Neuronal stem cell (in vitro differentiated cells): ENCODE measurements at places on chromosomes 7 and 10.
A peak's percentile ranks its signal among the peaks of the same experiment; 100 is the strongest.

- peaks cover 1% of the 10 kb centered on the region for H3K36me3 ChIP-seq
- H3K27me3 ChIP-seq, result no peaks in the 10 kb centered on the region
- H3K4me1 ChIP-seq, result no peaks in the 10 kb centered on the region
- DNase-seq, result no peak
- H3K4me3 ChIP-seq, result no peak overlapping the region
Measured at GRCh38 chr10:132371641-132372081, 25.3 kb upstream of the PWWP2B start.

GRCh38 chr7:149783386-149784250, 10.2 kb upstream of the ZNF467 start:
- peaks cover 10% of the 10 kb centered on the region for H3K27me3 ChIP-seq
- no peak overlapping the region for H3K4me3 ChIP-seq
- H3K4me1 ChIP-seq, result peaks cover 10% of the 10 kb centered on the region
- no peaks in the 10 kb centered on the region for H3K36me3 ChIP-seq
- no peak overlapping the region for H3K27ac ChIP-seq
- no peak for DNase-seq

GRCh38 chr10:123552760-123553554, 113.2 kb upstream of the GPR26 start:
- no peak for DNase-seq
- no peaks in the 10 kb centered on the region for H3K36me3 ChIP-seq
- H3K27ac ChIP-seq, result no peak overlapping the region
- peaks cover 10% of the 10 kb centered on the region for H3K4me1 ChIP-seq

DNA sequence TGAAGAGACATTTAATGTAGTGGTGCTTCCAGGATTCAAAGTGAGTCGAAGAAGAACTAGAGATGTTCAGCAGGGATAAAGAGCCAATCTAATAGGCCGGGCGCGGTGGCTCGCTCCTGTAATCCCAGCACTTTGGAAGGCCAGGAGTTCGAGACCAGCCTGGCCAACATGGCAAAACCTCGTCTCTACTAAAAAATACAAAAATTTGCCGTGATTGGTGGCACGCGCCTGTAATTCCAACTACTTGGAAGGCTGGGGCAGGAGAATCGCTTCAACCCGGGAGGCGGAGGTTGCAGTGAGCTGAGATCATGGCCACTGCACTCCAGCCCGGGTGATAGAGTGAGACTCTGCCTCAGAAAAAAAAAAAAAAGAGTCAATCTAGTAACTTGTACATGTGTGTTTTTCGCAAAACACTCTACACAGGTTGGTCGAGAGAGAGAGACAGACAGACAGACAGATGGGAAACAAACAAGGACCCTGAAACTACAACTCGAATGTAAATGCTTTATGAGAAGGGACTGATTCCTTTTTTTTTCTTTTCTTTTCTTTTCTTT, 775 bp downstream of the ABCB8 start:
- H3K27me3 ChIP-seq, result no peaks in the 10 kb centered on the region
- H3K4me1 ChIP-seq, result peaks cover 5% of the 10 kb centered on the region
- H3K4me3 ChIP-seq, result peak overlapping the region; percentile 86
- no peak overlapping the region for H3K27ac ChIP-seq
- no peak for DNase-seq

GRCh38 chr7:122518488-122518887, 180.4 kb downstream of the RNF133 start:
- H3K4me1 ChIP-seq, result peaks cover 3% of the 10 kb centered on the region
- H3K36me3 ChIP-seq, result no peaks in the 10 kb centered on the region
- no peak overlapping the region for H3K27ac ChIP-seq
- H3K4me3 ChIP-seq, result no peak overlapping the region
- no peak for DNase-seq

GRCh38 chr7:55657654-55658053, 85.4 kb upstream of the VOPP1 start:
- H3K4me1 ChIP-seq, result no peaks in the 10 kb centered on the region
- no peaks in the 10 kb centered on the region for H3K36me3 ChIP-seq
- H3K27me3 ChIP-seq, result no peaks in the 10 kb centered on the region
- no peak for DNase-seq
- no peak overlapping the region for H3K27ac ChIP-seq
- H3K4me3 ChIP-seq, result no peak overlapping the region

DNA sequence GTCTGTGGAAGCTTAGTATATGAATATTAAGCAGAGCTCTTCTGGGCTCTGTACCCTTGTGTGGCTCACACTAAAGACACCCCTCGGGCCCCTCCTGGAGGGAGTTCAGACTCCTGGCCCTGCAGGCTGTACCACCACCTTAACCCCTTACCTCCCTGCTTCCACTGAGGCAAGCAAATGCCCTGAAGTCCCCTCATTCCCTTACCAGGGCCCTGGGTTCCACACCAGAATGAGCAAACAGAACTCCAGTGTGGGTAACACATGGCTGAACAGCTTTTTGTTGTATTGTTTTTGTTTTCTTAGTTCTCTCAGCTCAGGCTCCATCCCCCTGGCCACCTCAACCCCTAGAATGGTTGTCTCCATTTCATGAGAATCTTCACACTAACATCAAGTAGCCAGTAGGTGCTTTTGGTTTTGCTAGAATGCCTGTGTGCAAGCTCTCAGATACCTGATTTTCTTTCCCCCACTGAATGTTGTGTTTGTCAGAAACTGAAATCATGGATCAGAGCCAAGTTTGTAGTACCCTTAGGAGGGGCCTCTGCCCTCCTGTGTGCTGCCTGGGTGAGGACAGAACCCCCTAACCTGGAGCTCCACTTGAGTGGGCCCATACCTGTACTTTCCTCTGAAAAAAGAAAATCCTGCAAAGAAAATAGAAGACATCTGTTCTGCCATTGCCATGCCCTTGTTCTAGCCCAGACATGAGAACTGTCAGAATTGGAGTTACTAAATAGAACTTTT, 2.8 kb upstream of the WAPL start:
- no peaks in the 10 kb centered on the region for H3K36me3 ChIP-seq
- H3K4me1 ChIP-seq, result peaks cover 5% of the 10 kb centered on the region
- H3K27ac ChIP-seq, result no peak overlapping the region
- H3K27me3 ChIP-seq, result no peaks in the 10 kb centered on the region
- DNase-seq, result no peak

- no peaks in the 10 kb centered on the region for H3K36me3 ChIP-seq
- no peak overlapping the region for H3K4me3 ChIP-seq
Measured at GRCh38 chr7:38481401-38481800, 149.8 kb downstream of the AMPH start.

GRCh38 chr10:19730167-19730906, 85.9 kb upstream of the PLXDC2 start:
- H3K36me3 ChIP-seq, result no peaks in the 10 kb centered on the region
- no peaks in the 10 kb centered on the region for H3K27me3 ChIP-seq
- no peak overlapping the region for H3K27ac ChIP-seq
- H3K4me3 ChIP-seq, result no peak overlapping the region
- DNase-seq, result no peak

DNA sequence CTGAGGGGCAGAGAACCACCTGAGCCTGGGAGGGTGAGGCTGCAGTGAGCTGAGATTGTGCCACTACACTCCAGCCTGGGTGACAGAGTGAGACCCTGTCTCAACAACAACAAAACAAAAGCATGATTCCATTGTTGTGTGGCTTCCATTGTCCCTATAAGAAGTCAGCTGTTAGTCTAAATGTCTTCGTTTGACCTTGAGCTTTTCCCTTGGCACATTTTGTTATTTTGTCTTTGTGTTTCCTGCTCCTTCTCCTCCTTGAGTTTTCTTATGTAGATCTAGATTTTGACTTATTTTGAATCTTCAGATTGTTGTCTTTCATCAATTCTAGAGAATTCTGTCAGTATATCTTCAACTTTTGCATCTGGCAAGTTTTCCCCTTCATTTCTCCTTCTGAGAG, 13.6 kb upstream of the JAKMIP3 start:
- no peak overlapping the region for H3K27ac ChIP-seq
- H3K36me3 ChIP-seq, result no peaks in the 10 kb centered on the region

DNA sequence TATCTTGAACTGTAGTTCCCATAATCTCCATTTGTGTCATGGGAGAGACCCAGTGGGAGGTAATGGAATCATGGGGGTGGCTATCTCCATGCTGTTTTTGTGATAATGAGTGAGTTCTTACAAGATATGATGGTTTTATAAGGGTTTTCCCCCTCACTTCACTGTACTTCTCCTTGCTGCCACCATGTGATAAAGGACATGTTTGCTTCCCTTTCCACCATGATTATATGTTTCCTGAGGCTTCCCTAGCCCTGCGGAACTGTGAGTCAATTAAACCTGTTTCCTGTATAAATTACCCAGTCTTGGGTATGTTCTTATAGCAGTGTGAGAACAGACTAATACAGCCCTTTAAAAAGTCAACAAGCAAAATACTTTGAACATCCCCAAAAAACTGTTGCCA, 427.7 kb downstream of the HTR7 start:
- H3K4me1 ChIP-seq, result no peaks in the 10 kb centered on the region
- no peaks in the 10 kb centered on the region for H3K27me3 ChIP-seq
- DNase-seq, result no peak
- no peak overlapping the region for H3K27ac ChIP-seq
- no peak overlapping the region for H3K4me3 ChIP-seq

- H3K27ac ChIP-seq, result no peak overlapping the region
- no peaks in the 10 kb centered on the region for H3K27me3 ChIP-seq
- H3K4me3 ChIP-seq, result no peak overlapping the region
- H3K36me3 ChIP-seq, result no peaks in the 10 kb centered on the region
- DNase-seq, result no peak
Measured at GRCh38 chr7:11910253-11910652, 78.3 kb upstream of the THSD7A start.

- H3K36me3 ChIP-seq, result no peaks in the 10 kb centered on the region
- no peak for DNase-seq
- H3K4me3 ChIP-seq, result no peak overlapping the region
Measured at GRCh38 chr10:48550071-48550691, 54.7 kb downstream of the ARHGAP22 start.

DNA sequence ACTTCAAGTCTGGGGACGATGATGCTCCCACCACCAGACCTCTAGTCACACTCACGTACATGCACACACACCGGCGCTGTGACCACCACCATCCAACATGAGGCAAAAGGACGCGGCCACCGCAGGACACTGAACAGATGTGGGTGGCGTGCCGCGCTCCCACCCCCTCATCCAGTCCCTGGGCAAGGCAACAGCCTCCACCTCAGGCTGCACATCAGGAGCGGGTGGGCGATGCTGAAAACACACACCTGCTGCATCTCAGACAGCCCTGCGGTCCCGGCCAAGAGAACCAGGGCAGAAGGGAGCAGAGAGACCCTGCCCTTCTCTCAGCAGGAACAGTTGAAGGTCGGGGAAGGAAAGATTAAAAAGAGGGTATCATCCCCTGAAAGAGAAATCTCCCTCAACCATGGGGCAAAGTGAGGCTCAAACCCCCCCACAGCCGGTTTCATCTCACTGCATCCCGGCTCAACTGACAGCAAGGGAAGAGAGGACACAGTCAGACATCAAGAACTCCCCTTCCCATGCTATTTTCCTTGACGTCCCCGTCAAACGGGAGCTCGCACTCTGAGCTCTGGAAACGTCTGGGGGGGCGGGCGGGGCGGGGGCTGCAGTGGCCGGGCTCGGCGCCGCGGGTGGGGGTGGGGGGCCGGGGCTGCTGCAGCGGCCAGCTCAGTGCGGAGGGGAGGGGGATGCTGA, 1.1 kb downstream of the CAMK2G start:
- no peak overlapping the region for H3K27ac ChIP-seq
- peak overlapping the region; percentile 79 for H3K4me3 ChIP-seq
- peaks cover 38% of the 10 kb centered on the region for H3K36me3 ChIP-seq
- H3K4me1 ChIP-seq, result peaks cover 6% of the 10 kb centered on the region
- no peak for DNase-seq

GRCh38 chr10:61835069-61835945, 66.2 kb upstream of the ARID5B start:
- H3K27ac ChIP-seq, result no peak overlapping the region
- H3K36me3 ChIP-seq, result no peaks in the 10 kb centered on the region
- no peaks in the 10 kb centered on the region for H3K27me3 ChIP-seq
- no peak overlapping the region for H3K4me3 ChIP-seq

- H3K36me3 ChIP-seq, result no peaks in the 10 kb centered on the region
- H3K27ac ChIP-seq, result peak overlapping the region; percentile 41
- peaks cover 11% of the 10 kb centered on the region for H3K4me1 ChIP-seq
Measured at GRCh38 chr10:72784551-72785351, 92.8 kb downstream of the MCU start.
